ENCODE measurements at places on chromosomes 3 and 15.
A peak's percentile ranks its signal among the peaks of the same experiment; 100 is the strongest.

GRCh38 chr3:43872301-43872700 is 181.6 kb downstream of the ABHD5 start:
- peak; percentile 53 for DNase-seq

DNA sequence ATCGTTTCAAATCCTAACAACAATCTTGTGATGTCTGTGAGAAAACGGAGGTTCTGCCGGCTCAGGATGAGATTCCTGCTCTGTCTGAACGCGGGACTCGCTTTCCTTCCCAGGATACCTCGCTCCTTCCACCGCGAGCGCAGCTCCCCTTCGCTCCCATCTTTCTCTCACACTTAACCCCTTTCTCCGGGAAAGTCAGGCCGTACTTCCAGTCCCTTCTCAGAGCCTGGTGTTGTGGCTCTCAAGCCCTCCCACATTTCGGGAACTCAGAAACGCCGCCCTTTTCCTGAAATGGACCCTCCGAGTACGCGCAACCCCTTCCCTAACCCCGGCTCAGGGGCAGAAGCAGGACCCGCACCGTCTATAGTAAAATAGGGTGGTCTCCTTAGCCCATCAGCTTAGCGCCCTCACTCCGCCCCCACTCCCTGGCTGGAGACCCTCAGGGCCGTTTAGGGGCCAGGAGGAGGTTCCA is 378 bp upstream of the FEM1B start:
- DNase-seq: no peak

DNA sequence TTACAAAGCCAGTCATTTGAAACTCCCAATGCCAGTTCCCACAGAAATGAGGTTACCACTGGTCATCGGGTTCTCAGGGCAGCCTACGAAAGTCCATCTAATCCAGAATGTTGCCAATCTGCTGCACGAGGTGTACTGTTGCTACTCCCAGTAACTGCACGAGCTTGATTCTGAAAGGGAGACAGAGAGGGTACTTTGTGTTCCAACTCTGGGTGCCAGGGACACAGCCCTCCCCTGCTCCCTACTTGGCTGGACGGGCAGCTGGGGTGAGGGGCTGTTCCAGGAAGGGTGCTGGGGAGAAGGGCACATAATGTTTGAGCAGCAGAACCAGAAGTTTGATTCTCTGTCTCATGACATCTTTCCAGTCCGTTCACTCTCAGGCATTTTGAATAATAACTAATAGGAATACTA is 27.1 kb upstream of the OSBPL11 start:
- no peak for DNase-seq

- DNase-seq: no peak
Observed at GRCh38 chr3:42539871-42540714, 37.6 kb downstream of the VIPR1 start.

- no peak for DNase-seq
Observed at GRCh38 chr3:126753191-126754160, 49.4 kb downstream of the CHCHD6 start.

DNA sequence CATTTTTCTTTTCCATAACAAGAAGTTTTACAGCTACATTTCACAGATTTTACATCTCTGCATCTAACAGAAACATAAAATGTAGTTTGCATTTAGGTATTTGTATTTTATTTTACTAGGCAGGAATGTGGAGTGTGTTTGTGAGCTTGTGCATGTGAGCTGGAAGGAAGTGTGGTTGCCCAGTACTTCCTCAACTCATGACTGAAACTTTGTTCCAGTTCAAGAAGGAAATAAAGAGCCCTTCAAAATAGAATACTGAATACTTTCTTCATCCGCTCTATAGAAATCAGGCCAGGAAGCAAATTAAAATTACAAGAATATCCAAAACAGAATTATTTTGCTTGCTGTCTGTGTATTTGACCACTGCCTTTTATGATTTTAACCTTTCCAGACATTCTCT is 81.3 kb downstream of the CHL1 start:
- DNase-seq: no peak

DNA sequence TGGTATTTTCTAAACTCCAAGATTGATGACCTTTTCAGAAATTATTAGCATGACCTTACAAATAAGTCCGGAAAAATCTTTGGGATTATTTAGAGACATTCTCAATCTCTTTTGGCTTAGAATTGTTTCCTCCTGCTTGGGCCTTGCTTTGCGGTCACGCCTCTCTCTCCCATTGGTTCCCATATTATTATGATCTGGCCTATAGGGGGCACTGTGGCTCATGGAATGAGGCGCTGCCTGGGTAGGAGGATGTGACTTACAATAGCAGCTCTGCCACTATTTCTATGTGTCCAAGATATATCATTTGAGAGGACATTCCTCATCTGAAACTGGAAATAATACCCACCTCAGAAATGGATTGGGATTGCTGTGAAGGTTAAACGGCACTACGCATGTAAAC is 464.9 kb downstream of the MFSD1 start:
- DNase-seq: no peak

DNA sequence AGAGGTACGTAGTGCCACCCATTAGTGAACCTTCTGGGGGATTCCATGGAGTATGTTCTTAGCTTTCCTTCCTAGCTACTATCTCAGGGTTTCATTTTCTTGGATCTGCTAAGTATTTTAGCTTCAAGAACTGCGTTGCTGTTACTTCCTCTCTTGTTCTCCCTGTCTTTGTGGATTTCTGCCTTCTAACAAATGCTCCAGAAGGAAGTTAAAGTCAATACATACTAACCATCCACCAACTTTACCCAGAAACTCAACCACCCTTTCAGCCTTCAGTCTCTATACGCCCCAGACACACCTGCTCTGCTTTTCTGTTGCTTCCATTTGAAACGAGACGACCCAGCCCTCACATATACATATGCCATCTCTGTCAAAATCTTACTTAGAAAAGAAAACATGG is 2.4 kb upstream of the KLF13 start:
- no peak for DNase-seq

DNA sequence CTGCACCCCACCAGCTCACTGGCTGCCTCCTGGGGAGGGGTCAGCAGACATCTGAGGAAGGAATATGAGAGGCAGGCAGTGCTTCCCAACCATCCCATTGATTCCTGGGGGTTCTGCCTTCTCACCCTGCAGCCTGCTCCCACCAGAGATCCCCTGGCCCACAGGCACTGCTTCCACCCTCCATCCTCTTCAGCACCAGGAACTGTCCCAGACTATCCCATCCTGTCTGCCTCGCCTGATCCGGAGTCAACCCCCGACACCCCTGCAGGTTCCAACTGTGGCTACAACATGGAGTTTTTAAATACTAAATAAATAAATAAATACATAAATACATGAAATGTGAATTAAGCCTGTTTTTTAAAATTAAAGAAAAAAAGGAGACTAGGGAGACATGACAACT is 43.6 kb downstream of the CACNA2D2 start:
- no peak for DNase-seq

DNA sequence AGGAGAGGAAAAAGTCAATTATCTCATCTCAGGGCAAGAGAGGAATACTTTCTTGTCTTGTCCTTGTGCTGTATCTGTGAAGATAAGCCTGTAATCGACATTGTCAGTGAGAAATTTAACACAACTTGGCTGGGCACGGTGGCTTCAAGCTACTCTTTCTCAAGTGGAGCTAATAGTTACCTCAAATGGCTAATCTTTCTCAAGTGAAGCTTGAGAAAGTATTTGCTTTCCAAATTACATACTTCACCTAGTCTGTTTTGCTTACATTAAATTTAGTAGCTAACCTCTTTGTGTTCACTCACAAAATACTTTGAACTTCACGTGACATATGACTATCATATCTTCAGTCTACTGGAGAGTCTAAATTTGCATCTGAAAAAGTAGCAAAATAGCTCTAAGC is 48.3 kb upstream of the B3GALNT1 start:
- DNase-seq: no peak

DNA sequence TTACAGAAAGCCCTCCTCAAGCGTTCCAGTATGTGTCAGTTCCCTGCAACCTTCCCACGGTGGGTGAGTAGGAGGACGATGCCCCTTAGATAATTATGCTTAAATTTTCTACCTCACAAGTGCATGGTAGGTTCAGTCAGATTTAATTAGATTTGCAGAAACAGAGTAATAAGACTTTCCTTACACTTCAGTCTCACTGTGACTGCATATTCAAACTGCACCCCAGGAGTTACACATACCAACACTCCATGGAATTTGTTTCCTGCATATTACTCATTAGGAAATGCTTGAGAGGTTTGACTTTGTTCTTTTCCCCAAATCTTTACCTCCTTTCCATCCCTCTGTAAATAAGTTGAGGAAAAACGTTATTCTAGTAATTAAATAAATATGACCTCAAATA is 108.8 kb downstream of the ARRDC4 start:
- no peak for DNase-seq

- DNase-seq: no peak
Observed at GRCh38 chr3:51836606-51837005, 24.8 kb upstream of the IQCF2 start.

DNA sequence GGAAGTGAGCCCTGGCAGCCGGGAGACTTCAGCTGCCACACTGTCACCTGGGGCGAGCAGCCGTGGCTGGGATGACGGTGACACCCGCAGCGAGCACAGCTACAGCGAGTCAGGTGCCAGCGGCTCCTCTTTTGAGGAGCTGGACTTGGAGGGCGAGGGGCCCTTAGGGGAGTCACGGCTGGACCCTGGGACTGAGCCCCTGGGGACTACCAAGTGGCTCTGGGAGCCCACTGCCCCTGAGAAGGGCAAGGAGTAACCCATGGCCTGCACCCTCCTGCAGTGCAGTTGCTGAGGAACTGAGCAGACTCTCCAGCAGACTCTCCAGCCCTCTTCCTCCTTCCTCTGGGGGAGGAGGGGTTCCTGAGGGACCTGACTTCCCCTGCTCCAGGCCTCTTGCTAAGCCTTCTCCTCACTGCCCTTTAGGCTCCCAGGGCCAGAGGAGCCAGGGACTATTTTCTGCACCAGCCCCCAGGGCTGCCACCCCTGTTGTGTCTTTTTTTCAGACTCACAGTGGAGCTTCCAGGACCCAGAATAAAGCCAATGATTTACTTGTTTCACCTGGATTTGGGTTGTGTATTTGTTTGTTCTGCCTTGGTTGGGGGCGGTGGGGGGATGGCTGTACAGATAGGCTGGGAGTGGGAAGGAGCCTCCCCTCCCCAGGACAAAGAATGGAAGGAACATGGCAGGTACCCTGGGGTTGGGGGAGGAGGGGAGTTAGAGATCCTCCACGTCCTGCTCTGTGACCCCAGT is 2.9 kb upstream of the GRM2 start:
- DNase-seq: no peak

DNA sequence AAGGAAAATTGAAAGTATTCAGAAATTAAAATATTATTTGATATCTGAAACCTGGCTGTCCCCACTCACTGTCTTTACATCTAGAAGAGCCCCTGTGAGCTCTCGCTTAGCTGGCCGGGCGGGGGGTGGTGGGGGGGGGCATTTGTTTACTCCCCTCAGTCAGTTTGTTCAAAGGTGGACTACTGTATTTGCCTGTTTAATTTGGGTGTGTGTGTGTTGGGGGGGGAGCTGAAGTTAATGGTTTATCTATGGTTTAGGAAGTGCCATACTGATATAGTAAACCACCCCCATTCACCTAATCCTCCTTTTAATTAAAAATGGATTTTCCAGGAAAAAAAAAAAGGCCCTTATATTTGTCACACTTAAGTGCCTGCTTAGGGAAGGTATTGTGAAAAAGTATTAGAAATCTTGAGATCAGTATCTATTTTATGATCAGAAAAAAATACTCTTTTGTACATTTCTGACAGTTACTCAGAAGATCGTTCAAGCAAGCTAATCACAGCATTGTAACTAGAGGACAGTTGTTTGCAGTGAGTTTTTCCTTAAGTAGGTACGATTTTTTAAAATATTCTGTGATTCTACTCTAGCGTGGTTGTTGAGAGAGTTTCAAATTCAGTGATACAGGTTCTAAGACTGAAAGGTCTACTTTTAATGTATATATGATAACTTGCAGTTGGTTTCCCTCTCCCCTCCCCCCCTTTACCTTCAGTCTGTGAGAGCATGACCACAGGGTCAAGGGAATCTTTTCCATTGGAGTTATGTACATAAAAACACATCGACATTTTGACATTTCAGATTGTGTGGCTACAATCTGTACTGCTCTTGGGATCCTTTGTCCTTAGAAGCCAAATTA is 8.5 kb downstream of the NR2F2 start:
- DNase-seq: no peak

- peak; percentile 37 for DNase-seq
Observed at GRCh38 chr15:29822684-29823459, 604 bp upstream of the TJP1 start.

- DNase-seq: no peak
Observed at GRCh38 chr15:69088300-69088965, 72.0 kb upstream of the GLCE start.

GRCh38 chr3:56724676-56725075 is 41.6 kb upstream of the TASOR start:
- no peak for DNase-seq

DNA sequence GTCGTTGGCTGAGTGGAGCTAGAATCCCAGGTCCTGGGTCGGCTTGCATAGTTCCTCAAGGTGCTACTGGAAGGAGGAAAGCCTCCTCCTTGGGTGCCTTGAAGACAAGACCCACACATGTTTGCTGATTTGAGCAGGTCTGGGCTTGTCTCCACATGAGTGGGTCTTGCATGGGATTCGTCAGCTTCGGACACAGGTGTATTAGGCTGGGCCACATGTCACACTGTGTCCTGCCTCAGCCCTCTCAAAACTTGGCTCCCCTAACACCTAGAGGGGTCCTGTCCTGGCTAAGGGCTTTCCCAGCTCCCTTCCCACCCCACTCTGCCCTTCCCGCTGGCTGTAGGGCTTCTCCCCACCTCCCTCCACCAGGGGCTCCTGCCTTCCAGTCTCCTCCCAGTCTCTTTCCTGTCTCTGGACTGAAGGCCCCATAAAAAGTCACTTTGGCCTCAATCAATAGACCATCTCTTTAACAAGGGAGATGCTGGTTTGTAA is 73.0 kb upstream of the ADPGK start:
- DNase-seq: no peak

GRCh38 chr3:196097373-196098154 is 15.7 kb upstream of the TFRC start:
- DNase-seq: no peak

GRCh38 chr15:53203454-53203853 is 413.3 kb upstream of the ONECUT1 start:
- no peak for DNase-seq

DNA sequence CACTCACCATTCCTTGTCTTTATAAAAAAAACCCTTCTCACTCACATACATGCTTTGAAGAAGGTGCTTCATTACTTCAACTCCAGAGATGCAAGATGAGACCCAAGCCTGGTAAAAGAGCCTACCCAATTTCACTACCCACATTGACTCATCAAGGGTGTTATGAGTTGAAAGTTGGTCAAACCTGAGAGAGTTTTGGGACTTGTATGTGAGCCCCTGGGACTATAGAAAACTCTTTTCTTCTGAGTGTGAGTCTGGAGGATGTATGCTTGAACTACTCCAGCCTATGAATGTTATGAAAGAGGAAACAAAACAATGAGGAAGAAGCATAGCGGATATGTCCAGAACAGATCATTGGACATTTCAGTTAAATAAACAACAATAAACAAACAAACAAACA is 106.5 kb upstream of the SATB1 start:
- no peak for DNase-seq

GRCh38 chr3:149599236-149599635 is 58.6 kb downstream of the WWTR1 start:
- no peak for DNase-seq

GRCh38 chr3:194201953-194202666 is 66.2 kb downstream of the HES1 start:
- DNase-seq: no peak

All from smooth muscle cell of the brain vasculature (primary cell).